ENCODE measurements at places on chromosomes 11 and 22. TPM values are rescaled to one million over a fixed set of nuclear protein-coding genes. Genes with fewer than 3 reads are reported as not detected.

ZFTA gene
- total RNA-seq, result 23.2 TPM

BTG4 gene
- not detected for total RNA-seq

SYT13 gene
- 0.05 TPM for total RNA-seq

DEUP1 gene
- total RNA-seq, result not detected

CHRDL2 gene
- total RNA-seq, result not detected

Data from glomerular endothelial cell (primary cell).